Muscle of arm (tissue), 14 donors: ENCODE measurements at places on chromosomes 2 and 18. TPM values are rescaled to one million over a fixed set of nuclear protein-coding genes. Genes with fewer than 3 reads are reported as not detected.

ZNF385B gene
- 13.4 TPM for polyA plus RNA-seq

LOXHD1 gene
- polyA plus RNA-seq: 3.5 TPM

DNA sequence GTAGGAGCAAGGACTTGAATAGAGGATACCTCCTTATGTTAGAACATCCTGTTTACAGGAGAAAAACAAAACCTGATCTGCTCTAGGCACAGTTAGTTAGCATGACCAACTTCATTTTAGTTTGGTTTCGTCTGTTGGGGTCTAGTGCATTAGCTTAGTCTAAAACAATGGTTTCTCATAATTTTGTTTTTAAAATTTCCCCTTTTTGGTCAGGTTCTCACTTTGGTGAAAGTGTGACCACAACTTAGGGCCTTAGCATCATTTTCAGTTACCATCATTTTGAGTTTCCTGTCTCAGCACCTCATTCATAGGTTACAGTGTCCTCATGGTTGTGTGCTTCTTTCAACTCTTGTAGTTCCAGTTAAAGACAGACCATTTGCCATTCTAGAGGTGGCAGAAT is 1277.0 kb upstream of the SLC39A10 start:
- no peak for DNase-seq

SIX3 gene
- polyA plus RNA-seq: not detected

CDH20 gene
- not detected for polyA plus RNA-seq

DNA sequence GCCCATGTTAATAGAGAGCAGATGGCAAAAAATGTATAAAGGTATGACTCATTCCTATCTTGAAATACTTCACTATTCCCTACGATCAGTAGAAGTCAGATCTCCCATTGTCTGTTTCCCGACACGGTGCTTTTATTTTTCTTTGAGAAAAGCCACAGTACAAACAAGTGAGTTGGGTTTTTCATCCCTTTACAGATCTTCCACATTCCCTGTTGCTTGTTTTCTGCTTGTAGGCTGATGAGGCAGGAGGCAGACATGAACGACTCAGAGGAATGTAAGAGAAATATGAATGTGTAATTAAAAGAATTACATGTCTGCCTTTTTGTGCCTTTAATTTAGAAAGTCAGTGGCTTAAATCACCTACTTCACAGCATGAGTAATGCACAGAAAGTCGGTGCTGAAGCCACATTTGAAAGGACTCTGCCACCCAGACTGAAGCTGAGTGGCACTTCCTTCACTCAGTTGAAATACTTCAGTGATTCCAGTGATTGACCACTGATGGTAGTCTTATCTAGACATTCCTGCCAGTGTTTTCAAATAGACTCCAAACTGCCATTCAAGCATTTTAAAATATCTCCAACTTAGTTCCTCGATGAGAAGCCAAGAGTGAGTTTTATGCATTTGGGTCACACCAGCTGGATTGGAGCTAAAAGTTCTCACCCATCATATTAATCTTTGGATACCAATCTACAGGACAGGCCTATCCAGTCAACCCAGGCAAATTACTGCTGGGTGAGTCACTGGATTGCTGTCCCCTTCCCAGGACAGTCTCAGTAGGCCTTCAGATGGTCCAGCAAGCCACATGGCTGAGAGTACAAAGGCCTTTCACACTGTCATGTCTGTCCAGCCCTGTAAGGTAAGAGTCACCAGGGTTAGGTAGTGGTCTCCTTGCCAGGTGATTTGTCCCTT is 79.0 kb downstream of the COLEC12 start:
- no peak for DNase-seq

DNA sequence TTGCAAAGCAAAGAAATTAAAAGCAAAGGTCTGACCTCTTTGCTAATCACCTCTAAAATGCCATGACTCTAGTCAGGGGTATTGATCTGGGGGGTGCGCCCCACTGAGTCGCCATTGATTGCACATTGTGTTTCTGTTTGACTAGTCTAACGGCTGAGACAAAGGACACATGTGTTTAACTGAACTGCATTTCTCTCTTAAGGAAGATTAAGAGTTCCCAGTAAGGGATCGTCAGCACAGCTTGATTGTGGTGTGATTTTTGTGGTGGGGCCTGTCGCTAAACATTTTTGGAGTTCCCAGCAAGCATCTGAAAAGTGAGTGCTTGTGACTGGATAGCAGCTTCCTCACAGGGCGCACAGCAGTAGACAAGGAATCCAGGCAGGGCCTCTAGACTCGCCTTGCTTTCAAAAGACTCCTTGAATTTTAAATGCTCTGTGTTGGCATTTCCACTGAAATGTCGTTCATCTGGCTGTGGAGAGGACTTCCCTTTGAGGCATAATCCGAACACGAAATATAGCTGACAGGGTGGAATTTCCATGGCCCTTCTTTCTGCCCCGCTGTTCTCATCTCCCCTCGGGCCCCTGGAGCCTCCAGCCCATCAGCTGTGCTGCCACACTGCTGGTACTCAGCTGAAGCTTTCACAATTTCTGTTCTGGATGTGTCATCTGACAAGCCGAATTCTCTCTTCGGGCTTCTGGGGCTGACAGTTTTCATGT is 126.3 kb downstream of the FAM168B start:
- no peak for DNase-seq

GRHL1 gene
- polyA plus RNA-seq: not detected

GRCh38 chr18:59022167-59022945 is 117.3 kb upstream of the SEC11C start:
- peak; percentile 57 for DNase-seq
